ENCODE measurements at places on chromosomes 6 and 20.

GRCh38 chr6:166939345-166939744 lies 17.0 kb downstream of the RNASET2 start:
- no peak for DNase-seq

DNA sequence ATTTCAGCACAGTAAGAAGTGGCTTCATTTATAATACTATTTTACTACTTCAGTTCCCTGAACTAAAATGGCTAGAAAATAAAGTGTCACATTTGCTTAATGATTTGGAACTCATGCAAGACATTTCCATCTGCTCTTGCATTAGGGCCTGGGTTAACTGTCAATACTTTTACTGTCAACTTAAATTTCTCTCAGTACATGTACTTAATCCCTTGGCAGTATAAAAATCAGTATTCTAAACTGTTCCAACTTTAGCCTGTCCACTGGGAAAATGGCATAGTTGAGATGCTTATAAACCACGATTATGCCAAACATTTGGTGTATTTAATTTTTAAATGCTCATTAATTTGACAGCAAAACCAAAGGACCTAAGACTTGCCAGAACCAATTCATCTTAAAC lies 154.5 kb downstream of the ASCC3 start:
- DNase-seq, result no peak

DNA sequence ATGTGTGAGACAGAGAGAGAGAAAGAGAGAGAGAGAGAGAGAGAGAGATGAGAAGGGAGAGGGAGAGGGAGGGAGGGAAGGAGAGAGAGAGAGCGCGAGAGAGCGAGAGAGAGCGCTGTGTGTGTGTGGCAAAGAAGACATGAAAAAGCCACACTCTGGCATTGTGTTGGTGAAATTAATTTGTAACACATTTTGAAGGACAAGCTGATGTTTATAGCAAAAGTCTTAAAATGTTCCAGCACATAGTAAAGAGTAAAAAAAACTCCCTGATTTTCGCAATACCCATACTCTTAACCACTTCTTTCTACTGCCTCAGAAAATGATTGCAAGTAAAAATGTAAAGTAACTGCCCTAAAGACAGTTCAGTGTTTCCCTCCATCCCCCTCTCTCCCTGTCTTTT lies 56.7 kb downstream of the SLC22A1 start:
- no peak for DNase-seq

GRCh38 chr6:149235130-149235561 lies 82.4 kb upstream of the TAB2 start:
- no peak for DNase-seq

GRCh38 chr6:156914181-156914580 lies 137.0 kb downstream of the ARID1B start:
- no peak for DNase-seq

DNA sequence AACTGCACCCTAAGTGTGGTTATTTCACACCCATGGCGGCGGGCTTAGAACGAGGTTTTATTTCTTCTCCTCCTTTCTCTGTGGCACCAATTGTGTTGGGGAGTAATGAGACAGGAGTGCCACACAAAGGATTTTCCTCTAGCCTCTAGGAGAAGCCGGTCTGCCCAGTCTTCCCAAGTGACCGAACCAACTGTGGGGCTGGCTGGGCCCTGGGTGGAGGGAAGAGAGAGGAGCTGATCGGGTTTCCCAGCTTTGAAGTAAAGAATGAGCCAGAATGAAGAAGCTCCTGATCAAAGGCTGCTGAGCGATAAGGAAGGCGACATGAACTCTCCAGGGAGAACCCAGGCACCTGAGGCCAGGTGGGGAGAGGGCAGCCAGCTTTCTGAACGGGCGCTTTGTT lies 616.0 kb upstream of the BTBD3 start:
- no peak for DNase-seq

DNA sequence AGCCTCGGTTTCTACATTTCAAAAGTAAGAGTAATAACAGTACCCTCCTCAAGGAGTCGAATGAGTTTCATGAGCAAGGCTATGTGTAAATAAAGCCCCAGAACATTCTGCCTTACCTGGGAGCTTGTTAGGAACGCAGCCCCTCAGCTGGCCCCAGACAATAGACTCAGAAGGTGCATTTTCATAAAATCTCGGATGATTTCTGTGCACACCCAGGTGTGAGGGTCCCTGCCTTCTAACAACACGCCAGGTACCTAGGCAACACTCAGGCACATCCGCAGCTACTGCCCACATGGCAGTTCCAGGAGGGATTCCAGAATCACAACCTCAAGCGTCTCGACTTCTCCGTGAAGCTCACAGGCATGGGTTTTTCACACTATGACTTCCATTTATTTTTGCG lies 226.5 kb upstream of the CDH4 start:
- no peak for DNase-seq

DNA sequence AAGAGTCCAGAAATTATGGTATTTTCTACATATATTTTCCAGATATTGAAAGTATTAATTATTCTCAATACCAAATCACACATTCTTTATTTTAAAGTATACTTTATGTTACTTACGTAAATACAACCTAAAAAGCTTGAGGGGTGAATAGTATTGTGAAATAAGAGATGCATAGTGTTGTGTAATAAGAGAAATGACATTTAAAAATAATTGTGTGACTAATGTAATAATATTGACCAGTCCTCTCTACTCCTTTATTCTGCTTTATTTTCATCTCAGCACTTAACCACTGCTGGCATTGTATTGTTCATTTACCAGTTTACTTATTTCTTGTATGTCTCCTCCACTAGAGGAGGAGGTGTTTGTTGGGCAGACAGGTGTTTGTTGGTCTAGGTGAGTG lies 135.6 kb downstream of the EYA4 start:
- DNase-seq, result no peak

All from HuH-7.5 (cell line).